ENCODE measurements at places on chromosomes 1 and 21.

DNA sequence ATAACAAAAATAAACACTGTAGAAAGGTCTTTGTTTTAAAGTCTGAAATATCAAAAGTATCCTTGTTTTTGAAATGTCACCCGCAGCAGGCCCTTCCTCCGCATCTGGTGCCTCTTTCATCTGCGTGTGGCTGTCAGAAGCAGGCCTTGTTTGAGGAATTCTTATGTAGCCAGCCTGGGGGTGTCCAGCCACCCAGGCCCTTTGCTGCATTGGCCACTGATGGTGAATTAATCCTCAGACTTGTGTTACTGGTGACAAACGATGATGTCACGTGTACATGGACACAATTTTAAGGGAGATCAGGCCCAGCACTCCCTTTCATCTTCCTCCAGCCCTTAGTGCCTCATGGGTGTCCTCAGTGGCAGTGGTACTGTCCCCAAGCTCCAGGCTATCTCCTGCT is 208.0 kb upstream of the GALNT2 start:
- DNase-seq = no peak

DNA sequence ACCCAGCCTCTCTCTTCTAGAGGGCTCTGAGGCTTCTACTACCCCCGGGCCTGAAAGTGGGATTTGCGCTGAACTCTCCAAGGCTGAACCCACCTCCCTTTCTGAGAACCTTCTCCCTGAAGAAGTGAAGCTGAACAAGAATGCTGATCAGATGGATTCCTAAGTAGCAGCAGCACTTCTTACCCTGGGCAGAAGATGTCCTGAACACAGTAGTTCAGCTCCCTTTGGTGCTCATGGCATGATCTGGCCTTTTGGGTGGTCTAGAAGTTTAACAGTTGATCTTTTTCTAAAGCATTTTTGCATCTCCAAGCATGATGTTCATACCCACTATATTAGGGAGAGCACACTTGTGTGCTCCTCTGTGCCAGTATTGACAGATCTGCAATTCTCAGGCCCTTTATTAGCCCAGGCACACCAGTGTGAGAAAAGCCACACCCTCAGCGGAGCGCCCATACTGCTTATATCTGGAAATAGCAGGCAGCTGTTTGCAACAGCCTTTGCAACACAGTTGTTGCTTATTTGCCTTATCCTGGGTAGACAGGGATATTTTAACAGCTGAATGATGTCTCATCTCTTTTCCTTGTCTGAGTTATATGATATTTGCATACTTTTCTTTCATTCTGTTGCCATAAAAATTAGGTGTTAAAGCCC is 34.2 kb downstream of the CNN3 start:
- no peak for DNase-seq

GRCh38 chr1:169048043-169048442 is 58.4 kb upstream of the ATP1B1 start:
- DNase-seq = no peak

DNA sequence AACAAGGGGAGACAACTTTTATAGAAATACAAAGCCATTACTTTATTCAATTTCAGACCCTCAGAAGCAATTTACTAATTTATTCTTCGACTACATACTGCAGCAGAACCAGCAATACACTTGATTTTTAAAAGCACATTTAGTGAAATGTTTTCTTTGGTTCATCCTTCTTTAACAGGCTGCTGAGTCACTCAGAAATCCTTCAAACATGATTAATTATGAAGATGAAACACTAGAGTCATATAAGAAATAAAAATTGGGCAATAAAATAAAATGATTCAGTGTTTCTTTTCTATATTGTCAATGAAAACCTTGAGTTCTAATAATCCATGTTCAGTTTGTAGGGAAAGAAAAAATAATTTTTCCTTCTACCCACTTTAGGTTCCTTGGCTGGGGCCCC is 47.0 kb downstream of the CHML start:
- DNase-seq = no peak

GRCh38 chr1:190373705-190374336 is 103.8 kb downstream of the BRINP3 start:
- no peak for DNase-seq

Data from NCI-H1048 (cell line).